ENCODE measurements at places on chromosomes 3 and 15.

DNA sequence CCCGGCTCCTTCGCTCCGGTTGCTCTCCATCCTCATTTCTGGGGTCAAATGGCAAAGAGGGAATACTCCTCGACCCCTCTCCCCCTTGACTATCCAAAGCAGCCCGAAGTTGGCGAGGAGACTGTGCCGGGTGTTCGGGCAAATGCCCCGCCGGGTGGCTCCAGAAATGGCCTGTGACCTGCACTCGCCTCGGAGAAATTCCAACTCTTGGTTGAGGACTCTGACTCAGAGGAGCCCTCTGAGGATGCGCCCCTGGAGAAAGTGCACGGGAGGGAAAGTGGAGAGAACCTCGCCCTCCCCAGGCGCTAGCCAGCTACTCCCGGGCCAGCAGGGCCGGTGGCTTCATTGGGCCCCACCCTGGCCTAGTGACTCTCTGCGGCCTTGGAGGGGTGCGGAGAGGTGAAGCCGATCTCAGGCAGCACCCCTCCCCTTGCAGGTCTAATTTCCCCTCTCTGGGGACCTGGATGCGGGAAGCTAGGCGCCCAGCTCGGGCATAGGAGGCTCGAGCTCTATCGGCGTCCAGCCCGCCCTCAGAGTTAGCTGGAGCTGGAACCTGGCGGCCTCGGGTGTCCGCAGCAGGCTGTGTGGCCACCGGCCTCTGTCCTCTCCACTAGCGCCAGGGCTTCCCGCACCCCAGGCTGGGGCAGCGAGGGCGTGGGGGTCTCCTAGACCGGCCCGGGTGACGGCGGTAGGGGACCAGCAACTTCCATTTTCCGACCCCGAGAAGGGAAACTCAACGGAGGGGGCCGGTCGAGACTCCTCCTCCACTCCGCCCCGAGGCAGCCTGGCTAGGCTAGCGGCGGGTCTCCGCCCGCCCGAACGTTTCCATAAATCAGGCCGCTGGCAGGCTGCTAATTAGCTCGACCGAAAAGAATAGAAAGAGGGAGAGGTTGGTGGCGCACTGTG is 29.4 kb downstream of the NR2F2 start:
- DNase-seq: no peak

GRCh38 chr15:27045796-27046195 is 74.8 kb downstream of the GABRG3 start:
- DNase-seq: no peak

GRCh38 chr15:81427176-81427575 is 53.2 kb upstream of the TMC3 start:
- DNase-seq: no peak

- DNase-seq: no peak
Measured at GRCh38 chr3:196585044-196585757, 16.7 kb downstream of the FBXO45 start.

DNA sequence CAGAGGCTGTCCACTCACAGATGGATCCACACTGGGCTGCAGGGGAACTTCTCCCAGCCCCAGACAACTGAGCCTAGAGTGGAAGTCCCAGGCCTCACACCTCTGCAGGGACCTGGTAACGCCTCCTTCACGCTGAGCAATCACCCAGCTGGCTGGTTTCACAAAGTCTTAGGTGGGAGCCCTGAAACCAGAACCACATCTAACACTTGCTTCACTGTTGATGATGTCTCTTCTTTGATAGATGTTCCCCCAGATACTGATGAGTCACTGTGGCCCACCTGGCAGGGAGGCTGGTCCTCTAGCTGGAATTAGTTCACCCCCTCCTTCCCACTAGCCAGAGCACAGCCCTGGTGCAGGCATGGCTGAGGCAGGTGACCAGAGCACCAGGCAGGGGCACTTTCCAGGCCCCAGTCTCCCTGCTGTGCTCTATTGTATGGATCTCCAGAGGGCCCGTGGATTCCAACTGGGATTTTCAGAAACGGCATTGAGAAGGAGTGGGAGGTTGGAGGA is 33.5 kb downstream of the MYL3 start:
- DNase-seq: no peak

- no peak for DNase-seq
Measured at GRCh38 chr3:119636891-119637611, 23.3 kb downstream of the POPDC2 start.

- no peak for DNase-seq
Measured at GRCh38 chr3:177379045-177379444, 181.8 kb upstream of the TBL1XR1 start.

DNA sequence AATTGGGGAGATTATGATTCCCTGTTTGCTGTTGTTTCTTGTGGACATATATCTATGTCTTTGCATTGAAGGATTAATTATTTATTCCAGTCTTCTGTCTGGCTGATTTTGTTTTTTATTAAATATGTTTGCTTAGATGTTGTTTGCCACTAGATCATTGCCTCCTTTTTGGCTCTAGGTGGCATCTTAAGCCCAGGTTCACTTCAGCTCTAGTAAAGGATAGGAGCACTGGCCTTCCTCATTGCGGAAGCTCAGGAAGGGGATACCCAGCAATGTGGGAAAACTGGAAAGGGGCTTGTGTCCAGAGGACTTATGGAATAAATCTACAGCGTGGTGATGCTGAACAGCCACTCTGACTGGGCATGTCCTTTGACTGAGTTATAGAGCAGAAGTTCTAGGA is 821.6 kb downstream of the PDCD6IP start:
- DNase-seq: no peak

- no peak for DNase-seq
Measured at GRCh38 chr3:32886296-32886695, 65.1 kb upstream of the CCR4 start.

DNA sequence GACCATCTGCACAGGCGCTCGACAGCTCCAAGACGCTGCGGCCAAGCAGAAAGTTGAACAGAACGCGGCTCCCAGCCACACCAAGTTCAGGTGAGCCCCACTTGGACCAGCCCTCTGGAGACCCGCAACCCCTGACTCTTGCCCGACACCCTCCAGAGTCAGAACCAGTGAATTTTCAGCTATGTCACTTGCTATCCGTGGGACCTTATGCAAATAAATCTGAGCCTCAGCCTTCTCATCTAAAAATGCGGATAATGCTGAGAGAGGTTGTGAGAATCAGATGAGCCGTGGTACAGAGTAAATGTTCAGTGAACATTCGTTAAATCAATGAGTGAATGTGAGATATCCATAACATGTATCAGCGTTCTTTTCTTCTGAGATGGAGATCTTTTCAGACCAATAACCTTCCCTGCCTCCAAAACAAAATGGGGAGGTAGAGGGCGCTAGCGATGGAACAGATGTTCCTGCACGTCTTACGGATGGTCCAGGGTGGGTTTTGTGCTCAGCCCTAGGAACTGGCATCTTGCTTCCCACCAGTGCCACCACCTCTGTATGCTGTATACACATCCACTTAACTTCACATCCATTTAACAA is 524 bp downstream of the MRPS11 start:
- DNase-seq: no peak

DNA sequence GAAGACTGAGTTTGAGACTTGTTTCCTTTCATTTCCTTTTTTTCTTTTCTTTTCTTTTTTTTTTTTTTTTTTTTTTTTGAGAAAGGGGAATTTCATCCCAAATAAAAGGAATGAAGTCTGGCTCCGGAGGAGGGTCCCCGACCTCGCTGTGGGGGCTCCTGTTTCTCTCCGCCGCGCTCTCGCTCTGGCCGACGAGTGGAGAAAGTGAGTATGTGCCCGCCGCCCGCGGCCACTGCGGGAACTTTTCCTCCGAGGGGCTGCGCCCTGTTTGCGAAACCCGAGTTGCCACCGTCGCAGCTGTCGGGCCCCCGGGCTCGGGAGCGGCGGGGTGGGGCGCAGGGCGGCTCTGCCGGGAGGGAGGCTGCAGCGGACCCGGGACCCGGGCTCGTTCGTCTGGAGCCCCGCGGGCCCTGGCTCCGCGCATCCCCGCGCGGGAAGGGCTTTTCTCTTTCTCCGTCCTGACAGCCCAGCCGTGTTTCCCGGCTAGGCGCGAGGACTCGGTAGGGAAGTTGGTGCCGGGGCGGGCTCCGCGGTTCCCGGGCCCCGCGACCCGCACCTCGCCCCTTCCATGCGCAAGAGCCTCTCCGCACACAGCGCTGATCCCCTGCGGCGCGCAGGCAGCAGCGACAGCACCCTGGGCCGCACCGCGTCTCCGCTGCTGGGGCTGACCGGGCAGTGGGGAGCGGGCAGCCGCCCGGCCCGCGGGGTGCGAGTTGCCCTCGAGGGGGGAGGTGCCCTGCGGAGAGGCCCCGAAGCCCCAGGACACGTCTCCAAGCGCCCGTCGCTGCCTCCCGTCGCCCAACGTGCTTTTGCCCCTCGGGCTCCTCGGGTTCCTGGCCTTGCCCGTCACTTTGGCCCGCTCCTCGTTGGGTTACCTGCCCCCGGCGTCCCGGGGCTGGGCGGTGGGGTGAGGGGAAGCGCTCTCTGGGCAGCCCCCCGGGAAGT is 1.4 kb downstream of the IGF1R start:
- peak; percentile 87 for DNase-seq

DNA sequence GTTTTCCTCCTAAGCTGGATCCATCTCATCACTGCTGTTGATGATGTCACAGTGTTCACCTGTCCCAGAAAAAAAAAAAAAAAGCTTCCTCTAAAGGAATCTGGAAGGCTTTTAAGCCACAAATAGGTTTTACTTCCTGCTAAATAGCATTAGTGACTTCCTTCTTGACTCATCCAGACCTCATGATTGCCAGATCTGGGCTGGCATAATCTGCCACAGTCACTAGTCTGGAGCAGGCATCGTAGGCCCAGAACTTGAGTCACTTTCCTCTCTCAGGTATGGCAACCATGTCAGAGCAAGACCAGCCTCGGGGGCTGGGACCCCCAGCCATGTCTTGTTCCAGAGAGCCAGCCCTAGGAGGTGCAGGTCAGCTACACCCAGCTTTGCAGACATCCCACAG is 266.5 kb upstream of the CADM2 start:
- no peak for DNase-seq

DNA sequence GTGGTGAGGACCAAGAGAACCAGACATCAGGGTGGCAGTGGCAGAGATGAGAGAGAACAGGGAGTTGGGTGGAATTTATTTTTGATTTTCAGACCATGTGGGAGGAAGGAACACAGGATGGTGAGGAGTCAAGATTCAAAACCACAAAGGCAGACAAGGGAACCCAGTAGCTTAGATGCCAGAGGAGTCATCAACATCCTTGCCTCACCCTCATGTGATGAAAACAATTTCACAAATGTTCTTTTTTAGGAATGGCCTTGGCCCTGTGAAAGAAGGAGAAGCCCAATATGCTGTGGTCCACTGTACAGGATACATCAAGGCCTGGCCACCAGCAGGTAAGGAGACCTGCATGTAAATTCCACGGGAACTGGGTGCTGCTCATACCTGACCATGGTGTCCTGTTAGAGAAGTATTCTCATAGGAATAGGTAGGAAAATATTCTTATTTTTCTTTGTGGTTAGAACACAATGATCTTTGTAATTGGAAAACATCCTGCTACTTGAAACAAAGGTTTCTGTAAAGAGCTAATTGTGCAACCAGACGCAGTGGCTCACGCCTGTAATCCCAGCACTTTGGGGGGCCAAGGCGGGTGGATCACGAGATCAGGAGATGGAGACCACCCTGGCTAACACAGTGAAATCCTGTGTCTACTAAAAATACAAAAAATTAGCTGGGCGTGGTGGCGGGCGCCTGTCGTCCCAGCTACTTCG is 110.0 kb downstream of the ARNT2 start:
- DNase-seq: no peak

DNA sequence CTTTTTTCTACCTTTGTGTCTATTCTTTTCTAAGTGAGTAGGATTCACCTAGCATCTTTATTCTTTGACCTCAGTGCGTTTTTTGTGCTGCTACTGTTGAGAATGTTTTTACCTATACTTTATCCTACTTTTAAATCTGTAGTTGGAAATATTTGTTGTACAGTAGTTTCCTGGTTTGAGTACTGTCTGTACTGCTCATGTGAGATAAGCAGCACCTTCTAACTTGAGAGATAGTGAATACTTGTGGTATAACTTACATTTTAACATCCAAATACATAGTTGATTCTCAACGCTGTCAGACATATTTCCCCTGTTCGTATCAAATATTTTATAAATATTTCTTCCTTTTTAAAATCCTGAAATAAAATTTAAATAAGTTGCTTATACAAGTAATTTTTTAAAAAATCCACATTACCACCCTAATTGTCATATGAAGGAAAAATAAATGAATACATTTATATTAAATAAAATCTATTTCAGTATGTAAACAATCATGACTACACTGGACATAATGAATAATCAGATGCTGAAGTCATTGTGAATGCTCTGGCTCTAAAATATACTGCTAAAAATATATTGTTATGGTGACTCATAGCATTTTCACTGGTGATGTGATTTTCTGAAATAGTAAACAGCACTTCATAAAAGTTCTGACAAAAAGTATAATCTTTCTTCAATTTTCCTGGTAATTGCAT is 17.4 kb downstream of the ATP11B start:
- no peak for DNase-seq

- DNase-seq: no peak
Measured at GRCh38 chr15:81950841-81951414, 94.9 kb downstream of the MEX3B start.

GRCh38 chr3:124478830-124479229 is 251.4 kb upstream of the UMPS start:
- no peak for DNase-seq

GRCh38 chr15:39704235-39704634 is 78.4 kb downstream of the FSIP1 start:
- no peak for DNase-seq

DNA sequence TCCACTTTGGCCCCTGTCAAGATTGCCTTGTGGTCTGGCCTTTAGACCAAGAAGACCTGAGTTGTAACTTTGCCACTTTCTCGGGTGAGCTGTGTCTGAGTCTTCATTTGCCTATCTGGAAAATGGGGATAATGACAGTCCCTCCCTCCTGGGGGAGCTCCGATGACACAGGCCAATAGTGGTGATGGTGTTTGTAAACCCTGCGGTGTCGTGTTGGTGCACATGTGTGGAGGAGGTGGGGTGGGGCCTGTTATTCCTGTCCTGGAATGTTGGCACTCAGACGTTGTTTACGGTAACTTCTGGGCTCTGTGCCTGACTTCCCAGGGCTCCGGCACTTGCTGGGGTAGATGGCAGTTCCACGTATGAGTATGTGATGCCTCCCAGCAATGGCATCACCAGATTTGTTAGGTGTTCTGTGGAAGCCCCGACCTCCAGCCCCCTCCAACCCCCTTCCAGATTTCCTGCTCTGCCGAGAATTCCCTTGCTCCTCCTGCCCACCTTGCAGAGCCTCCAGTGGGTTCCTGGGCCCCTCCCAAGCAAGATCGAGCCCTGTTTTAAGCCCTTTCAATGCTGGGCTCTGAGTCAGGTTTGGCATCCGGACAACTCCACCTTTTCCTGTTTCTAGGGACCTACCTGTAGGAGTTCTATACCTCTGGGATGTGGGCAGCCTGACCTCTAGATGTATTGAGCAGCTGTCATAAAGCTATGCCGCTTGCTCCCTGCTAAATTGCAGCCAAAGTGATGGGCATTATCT is 31.4 kb downstream of the HRH1 start:
- DNase-seq: peak; percentile 73

GRCh38 chr3:152461460-152461859 is 192.7 kb downstream of the MBNL1 start:
- DNase-seq: no peak

GRCh38 chr3:9441501-9442221 is 44.2 kb downstream of the SETD5 start:
- DNase-seq: no peak
